ENCODE measurements at places on chromosomes 2 and 18.

- DNase-seq: no peak
Observed at GRCh38 chr2:213920014-213920413, 490.8 kb upstream of the VWC2L start.

DNA sequence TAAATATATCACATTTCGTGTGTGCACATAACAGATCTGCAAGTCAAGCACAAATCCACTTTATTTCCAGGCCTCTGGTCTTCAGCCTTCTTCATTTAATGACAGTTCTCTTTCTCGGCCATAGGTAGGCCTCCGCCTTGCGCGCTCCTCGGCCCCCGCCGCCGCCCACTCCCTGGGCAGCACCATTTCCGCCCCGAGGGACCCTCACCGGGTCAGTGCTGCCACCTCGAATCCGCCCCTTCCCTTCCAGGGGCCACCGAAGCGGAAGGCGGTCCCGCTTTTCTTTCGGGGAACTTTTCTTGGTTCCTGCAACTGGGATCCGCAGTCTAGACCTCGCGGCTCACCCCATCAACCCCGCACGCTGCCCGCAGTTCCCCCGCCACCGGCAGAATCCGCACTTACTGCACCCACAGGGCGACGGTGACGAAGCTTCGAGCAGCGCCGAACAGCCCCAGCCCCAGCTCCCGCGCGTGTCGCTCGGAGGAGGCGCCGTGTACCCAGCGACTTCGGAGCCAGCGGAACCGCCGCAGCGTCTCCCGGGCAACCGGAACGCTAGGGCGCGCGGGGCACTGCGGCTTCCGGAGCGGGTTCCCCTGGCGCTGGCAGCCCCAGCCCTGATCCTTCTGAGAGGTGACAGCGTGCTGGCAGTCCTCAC, at the start of gene CDKL4:
TSS of gene CDKL4 (minus strand) at position 502 of the 655 bp plus-strand sequence.
- no peak for DNase-seq

GRCh38 chr2:120016800-120017199, 3.9 kb downstream of the EPB41L5 start:
- no peak for DNase-seq

GRCh38 chr2:205683502-205684367, 1.4 kb downstream of the NRP2 start:
- DNase-seq: no peak

DNA sequence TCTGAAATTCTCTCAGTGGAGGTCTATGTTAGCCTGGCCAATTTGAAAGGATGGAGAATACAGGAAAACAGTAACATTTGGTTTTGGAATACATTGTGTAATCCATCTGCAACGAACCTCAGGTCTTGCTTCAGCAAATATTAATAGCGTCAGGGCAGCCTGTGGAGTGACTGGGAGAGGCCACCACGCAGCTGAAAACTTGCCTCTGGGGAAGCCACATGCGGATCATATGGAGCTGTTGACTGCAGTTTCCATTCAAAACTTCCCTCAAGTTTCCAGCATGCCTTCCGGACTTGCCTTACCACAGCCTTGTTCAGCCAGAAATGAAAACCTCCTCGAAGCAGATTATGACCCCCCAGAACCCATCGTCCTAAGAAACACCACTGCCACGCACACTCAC, 25.7 kb downstream of the BCL11A start:
- no peak for DNase-seq

DNA sequence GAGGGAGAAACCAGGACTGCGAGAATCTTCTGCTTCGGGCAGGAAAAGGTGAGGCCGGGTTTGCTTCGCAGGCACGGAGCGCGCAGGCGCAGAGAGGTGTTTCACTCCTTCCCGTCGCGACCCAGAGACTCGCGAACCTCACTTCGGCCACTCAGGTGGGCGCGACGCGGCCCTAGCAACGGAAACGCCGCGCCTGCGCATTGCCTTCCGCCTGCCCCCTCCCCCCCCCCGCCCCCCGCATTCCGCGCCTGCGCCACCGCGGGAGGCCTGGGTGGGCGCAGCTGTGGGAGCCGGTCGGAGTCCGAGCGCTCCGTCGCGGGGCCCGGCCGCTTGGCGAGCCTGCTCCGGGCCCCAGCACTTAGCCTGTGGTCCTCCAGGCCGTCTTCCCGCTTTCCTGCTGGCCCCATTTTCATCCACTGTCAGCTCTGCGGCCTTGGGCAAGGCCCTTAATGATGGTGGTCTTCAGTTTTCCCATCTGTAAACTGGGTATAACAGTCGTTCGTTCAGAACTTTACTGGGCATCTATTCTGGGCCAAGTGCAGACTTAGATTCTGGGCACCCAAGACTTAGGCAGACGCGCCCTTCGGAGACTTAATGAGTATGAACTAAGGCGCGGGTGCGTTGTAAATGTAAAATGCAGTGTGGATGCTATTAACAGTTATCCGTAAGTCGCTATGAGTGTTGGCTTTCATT, 62.1 kb upstream of the ACKR3 start:
- peak; percentile 16 for DNase-seq

- DNase-seq: no peak
Observed at GRCh38 chr2:37809525-37809924, 115.6 kb upstream of the RMDN2 start.

DNA sequence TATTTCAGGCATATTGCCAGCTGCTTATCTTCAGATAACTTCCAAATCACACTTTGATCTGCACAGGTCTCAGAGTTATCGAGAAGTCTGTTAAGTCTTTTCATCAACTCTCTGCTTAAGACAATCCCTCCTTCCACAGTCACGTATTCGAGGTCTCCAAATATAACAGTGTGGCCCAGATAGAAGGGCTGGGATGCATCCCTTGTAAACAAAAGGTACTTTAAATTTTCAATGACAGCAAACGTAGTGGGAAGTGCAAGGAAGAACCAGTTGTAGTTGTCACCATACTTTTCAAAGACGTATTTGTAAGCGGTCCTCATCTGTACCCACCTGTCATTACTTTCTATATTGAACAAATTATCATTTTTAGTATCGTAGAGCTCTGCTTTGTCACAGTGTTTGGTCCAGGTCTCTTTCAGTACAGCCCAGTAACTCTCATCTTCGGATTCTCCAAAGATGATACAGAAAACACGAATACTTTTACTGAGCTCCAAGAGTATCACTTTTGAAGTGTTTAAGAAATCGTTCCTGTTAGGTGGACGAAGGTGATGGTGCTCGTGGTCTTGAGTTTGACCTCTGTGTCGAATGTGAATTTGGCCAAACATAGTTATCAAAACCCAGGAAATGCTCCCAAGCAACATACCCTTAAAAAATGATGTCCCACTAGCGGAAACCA, 445 bp downstream of the C1GALT1C1L start:
- no peak for DNase-seq

DNA sequence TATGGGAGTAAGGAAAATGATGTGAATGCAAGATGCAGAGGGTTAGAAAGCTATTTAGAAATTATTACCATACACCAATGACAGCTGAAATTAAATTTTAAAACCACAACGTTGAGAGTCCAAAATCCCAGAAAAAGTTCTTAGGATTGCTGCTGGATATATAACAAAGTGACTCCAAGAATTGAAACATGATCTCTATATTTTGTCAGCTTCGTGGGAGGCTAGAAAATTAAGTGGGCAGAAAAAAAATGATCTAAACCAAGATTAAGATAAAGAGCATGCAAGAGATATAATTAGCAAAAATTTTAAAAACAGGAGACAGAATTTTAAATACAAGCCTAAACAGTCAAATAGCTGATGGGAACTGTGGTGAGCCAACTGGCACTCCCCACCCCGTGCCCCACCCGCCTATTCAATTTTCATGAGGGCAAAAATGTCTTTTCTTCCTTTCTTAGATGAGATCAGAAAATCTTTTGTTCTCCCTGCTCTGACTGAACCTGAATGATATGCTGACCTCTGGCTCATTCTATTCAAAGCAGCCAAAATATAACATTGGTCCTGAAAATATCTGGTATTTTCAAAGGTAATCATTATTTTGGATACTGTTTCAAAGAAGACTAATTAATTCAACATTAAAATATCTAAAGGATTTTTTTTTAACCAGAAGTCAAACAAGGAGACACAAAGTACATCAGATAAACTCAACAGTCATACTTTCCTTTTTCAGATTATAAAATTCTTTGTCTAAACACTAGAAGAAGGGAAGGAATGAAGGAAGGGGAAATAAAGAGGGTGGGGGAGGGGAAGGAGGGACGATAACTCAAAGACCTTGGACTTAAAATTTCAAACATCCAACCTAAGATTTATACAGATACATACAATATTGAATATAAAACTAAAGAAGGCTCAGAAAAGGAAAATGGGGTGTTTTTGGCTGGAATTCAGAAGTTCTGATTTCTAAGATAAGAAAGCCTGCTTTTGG, 12.2 kb downstream of the KANSL3 start:
- no peak for DNase-seq

DNA sequence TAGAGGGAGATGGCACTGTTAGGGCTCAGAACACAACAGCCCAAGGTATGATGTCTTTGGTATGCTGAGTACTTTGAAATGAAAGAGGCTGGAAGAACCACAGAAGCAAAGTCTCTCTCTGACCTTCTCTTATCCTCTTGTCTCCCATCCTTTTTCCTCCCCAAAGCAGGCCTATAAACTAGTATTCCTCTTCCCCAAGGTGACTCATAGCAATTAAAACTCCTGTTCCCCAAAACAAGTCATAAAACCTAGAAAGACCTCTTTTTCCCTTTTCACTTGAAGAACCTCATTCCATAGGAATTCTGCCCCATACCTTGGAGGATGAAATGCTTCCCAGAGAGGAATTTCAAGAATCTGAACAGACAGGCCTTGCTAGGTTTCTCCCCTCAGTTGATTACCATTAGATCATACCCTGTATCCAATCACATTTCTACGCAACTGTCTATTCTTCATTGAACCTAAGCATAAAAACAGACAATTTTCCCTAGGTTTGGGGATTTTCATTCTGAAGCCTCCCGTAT, 25.7 kb downstream of the MDH1 start:
- DNase-seq: no peak

DNA sequence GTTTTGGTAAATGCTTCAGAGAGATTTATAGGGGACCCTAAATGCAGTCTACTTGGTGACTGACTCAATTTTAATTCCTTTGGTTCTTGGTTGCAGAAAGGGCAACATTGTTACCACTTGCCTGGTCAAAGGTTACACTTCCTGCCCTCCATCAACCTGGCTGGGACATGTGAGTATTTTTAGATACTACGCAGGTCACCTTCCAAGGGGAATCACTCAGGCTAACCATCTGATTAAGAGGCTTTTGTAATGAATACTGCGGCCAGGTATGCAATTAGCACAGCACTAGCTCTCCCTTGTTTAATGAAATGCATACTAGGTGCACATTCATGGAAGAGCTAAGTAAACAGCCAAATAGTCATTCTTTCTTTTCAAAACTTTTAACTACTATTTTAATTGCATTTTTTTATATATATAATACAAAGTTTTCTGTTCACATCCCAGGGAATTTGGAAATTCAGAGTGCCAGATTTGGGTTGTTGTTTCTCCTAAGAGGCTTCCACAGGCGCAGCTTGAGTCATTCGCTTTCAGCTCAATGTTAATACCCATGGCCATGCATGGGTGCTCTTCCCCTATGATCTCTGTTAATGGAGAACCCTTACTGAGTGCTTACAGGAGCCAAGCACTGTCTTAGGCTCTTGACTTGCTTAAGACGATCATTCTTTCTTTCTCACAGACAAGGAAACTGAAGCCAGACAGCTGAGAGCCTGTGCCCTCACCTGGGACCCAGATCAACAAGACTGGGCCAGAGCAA, 152.2 kb downstream of the MTX2 start:
- DNase-seq: no peak

GRCh38 chr2:160703648-160704585, 210.3 kb upstream of the RBMS1 start:
- no peak for DNase-seq

DNA sequence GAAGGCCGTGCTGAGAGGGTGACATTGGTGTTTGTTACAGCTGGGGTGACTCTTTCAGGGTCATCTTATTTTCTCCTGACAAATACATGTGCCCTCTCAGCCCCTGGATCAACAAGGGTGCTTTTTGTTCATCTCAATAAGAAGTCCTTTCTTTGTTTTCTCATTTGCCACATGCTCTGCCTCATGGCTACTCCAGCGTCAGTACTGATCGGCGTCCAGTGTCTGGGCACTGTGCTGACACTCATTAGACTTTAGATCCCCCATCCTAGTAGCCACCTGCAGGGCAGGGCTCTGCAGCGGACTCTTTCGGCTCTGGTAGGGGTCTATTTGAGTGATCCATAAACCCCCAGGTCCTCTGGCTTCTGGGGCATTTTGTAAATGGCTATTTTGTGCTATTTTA, 38.4 kb downstream of the NPPC start:
- DNase-seq: no peak

DNA sequence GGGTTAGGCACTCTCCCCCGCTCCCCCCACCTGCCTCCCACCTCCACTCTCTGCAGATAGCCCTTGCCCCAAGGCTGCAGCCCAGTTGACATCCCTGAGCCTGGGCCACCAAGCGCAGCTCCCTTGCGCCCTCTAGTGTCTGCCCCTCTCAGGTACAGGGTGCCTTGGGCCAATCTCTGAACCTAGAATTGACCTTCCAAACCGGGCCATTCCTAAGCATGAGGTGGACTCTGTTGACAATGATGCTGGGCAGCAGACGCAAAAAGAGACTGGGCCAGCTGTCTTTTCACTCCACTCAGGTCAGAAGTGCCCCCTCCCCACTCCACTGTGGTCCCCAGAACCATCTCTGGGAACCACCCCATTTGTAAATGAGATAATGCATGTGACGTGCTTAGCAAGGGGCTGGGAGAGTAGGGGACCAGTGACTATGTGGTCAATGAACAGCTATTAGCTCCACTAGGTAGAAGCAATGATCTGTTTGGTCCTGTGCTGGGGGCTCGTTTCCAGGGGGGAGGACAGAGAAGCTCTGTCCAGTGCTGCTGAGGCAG, 43.3 kb upstream of the PLB1 start:
- DNase-seq: peak; percentile 50

DNA sequence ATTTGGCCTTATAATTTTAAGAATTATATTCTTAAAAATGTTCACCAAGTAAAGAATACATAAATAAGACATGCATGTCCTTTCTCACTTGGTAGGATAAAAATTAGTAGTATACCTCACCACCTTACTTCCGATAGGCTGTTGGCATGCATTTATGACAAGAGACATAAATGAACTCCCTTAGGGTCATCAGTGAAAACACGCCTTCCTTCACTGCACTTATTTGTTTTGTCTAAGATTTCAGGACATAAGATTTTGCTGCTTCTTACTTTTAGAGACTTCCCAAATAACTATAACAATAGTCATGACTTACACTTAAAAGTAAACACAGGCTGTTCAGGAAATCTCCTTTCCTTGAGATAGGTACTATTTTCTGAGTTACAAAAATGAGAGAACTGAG, 661.3 kb upstream of the CNTNAP5 start:
- no peak for DNase-seq

DNA sequence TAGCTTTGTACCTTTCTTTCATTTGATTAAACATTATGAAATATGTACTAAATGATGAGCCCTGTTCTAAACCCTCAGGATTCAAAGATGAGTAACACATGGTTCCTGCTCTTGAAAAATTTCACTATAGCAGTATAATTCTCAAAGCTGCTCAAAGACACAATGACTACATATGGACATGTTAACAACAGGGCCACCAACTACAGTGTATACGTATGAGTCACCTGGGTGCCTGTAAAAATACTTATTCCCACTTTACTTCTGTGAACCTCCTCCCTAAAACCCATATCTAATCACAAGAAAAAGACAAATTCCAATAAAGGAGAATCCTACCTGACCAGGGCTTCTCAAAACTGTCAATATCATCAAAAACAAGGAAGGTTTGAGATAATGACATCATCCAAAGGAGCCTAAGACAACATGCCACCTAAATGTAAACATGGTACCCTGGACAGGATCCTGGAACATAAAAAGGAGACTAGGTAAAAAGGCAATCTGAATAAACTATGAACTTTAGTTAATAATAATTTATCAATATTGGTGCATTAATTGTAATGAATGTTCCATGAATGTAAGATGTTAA, 84.7 kb downstream of the FAM161A start:
- no peak for DNase-seq

- no peak for DNase-seq
Observed at GRCh38 chr2:119491776-119492525, 32.3 kb downstream of the SCTR start.

Data from stimulated activated CD8-positive, alpha-beta memory T cell treated with anti-CD3 and anti-CD28 coated beads, Interleukin-4, amount 100 ng/mL, for 4 hours (primary cell).